Foreskin fibroblast (primary cell): ENCODE measurements at places on chromosomes 16 and 17.

- no peak for DNase-seq
These were observed 81.8 kb upstream of the TOB1 start for GRCh38 chr17:50947782-50948543.

DNA sequence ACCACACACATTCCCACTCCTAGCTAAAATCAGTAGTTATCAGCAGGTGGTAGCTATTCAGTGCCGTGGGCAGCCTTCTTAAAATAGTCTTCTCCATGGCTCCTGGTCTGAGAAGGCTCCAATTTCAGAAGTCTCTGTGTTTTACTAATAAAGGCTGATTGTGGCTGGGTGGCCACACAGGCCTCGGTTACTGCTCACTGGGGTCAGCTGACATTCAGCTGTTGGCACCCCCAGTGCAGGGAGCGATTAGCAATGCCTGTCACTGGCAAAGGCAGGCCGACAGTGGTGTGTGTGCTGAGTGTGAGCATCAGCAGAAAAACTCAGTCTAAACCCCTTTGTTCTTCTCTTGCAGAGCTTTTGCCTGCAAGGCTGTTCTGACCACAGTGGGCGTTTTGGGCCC, 16.6 kb upstream of the DBNDD1 start:
- no peak for DNase-seq

GRCh38 chr17:81312624-81313325, 17.7 kb upstream of the SLC38A10 start:
- no peak for DNase-seq

- no peak for DNase-seq
These were observed 19.2 kb downstream of the PRKCB start for GRCh38 chr16:23855010-23855409.

- DNase-seq = peak; percentile 4
These were observed 250.5 kb upstream of the C16orf82 start for GRCh38 chr16:26816266-26816665.

DNA sequence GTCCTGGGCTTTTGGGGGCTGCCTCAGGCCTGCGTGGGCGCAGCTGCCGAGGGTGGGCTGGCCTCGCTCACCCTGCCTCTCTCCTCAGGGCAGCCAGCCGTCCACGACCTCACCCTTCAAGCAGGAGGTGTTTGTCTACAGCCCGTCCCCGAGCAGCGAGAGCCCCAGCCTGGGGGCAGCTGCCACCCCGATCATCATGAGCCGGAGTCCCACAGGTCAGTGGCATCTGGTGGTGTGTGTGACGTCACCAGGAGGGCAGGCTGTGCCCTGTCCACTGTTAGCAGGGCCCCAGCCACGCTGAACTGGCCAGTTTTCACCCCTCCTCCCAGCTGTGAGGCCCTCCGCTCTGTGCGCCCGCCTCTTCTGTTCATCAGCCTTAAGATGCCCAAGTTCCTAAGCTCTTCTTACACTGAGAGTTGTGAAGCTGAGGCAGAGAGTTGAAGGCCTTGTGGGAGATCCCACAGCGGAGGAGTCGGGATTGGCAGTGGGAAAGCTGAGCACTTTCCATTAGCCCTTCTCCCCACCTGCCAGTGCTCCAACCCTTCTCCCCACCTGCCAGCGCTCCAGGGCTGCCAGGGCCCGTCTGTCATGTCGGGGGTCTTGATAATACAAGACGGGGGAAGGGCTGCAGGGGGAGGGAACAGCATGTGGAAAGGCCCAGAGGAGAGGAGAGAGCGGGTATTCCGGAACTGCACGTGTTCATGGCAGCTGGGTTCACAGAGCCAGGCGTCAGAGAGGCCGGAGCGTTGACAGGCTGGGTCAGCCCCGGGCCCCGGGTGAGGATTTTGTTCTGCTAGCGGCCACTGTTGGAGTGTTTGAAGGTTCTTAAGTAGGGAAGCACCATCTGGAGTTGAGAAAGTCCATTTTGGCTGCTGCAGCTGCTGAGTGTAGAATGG, 36.3 kb downstream of the OR1D5 start:
- DNase-seq = peak; percentile 38

GRCh38 chr16:80056324-80056723, 455.8 kb upstream of the MAF start:
- no peak for DNase-seq

DNA sequence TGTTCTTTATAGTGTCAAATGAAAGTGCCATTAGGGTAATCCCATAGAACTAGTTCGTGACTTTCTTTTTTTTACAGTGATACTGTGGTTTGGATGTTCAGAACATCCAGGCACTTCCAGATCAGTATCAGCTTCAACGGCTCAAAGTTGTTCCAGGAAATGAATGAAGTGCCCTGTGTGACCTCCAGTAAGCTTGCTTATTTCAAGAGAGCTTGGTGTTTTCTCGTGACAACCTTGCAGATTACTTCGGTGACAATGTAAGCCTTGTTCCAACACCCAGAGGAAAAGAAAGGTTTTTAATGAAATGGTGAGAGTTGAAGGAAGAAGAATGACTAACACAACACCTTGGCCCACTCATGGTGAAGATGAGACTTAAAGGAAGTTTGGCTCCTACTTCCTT, 16.0 kb upstream of the KCNJ16 start:
- no peak for DNase-seq

- DNase-seq = no peak
These were observed 51.9 kb downstream of the C16orf95 start for GRCh38 chr16:87265261-87265660.

DNA sequence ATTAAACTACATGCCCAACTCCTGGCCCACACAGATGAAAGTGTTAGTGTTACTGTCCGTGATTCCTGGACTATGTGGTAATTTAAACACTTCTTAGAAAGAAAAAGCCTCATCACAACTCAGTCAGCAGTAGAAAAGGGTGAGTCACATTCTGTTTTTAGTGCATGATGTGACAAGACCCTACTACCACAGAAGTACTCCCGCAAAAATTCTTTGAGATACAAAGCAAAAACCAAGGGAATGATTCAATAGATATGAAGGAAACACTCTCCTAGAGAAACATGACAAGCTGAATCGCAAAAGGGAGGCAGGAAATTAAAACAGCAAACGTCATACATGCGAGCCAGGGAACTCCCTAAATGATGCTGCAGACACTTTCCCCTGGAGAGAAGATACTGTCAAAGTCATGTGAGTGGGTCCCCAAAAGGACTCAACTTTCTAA, 14.4 kb downstream of the SNN start:
- peak; percentile 80 for DNase-seq

- peak; percentile 95 for DNase-seq
These were observed 14.7 kb downstream of the LRRC75A start for GRCh38 chr17:16477255-16477654.

- no peak for DNase-seq
These were observed 948.7 kb downstream of the KCNJ2 start for GRCh38 chr17:71118039-71118438.

GRCh38 chr17:62625870-62626200, 1.6 kb upstream of the MRC2 start:
- DNase-seq = peak; percentile 45

- DNase-seq = peak; percentile 44
These were observed 4.1 kb upstream of the KCTD11 start for GRCh38 chr17:7347630-7348477.

GRCh38 chr17:45290269-45290765, 26.5 kb downstream of the MAP3K14 start:
- no peak for DNase-seq

GRCh38 chr17:76271669-76272540, 6.8 kb downstream of the UBALD2 start:
- peak; percentile 34 for DNase-seq

GRCh38 chr17:17400566-17401184, 76.1 kb upstream of the MED9 start:
- DNase-seq = no peak

DNA sequence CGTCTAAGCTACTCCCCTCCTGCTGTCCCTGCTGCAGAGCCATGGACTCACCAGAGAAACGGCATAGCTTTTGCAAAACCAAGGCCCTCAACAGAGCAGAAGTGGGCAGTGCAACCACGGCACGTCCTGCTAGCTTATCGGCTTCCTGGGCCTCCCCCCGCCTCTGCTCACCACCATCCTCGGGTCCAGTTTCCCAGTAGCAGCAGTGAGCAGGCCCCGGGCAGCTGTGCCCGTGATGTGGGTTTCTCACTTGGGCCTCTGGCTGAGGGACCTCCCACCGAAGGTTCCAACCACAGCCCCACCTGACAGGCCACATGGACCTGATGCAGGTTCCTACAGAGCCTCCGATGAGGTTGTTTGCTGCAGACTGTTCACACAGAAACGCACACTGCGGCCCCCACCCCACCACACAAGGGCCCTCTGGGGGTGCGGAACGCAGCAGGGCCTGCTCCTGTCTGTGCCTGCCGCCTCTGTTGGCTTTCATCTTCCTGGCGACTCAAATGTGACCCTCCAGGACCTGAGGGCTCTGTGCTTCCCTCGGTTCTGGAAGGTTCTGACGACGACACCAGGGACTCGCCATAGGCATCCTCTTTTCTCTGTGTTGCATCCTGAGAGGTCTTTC, 24.8 kb downstream of the PDIA2 start:
- no peak for DNase-seq

- no peak for DNase-seq
These were observed 55.9 kb upstream of the MGAT5B start for GRCh38 chr17:76812263-76812662.

- DNase-seq = peak; percentile 61
These were observed 53.3 kb downstream of the HIC1 start for GRCh38 chr17:2108170-2108569.
